ENCODE measurements at places on chromosomes 11 and 22. TPM values are rescaled to one million over a fixed set of nuclear protein-coding genes. Genes with fewer than 3 reads are reported as not detected.

DNA sequence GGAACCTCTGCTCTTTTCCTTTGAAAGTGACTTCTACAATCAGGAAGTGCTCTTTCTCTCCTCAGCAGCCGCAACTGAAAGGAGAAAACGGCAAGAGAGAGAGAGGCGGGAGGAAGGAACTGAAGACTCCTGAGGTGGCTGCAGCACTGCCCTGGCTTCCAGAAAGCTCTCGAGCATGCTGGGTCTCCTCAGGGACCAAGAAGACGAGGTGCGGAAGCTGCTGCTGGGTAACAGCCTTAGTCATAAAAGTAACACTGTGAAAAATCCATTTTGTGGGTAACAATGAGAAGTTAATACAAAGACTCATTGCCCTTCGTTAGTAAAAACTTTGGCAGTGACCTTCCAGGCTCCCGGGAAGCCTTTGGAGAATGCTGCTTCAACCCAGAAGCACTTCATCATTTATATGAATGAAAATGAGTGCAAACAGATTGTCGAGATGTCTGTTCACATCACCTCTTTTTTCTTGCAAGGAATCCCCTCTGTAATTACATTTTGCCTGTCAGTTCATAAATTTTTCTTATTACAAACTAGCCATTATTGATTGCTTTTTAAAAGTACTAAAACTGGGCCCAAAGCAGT is 473.4 kb downstream of the SOX6 start:
- no peaks in the 10 kb centered on the region for H3K4me1 ChIP-seq
- DNase-seq: no peak
- no peak overlapping the region for H3K27ac ChIP-seq
- no peak overlapping the region for H3K4me3 ChIP-seq

Gene FAM168A
- 14.0 TPM for total RNA-seq

DNA sequence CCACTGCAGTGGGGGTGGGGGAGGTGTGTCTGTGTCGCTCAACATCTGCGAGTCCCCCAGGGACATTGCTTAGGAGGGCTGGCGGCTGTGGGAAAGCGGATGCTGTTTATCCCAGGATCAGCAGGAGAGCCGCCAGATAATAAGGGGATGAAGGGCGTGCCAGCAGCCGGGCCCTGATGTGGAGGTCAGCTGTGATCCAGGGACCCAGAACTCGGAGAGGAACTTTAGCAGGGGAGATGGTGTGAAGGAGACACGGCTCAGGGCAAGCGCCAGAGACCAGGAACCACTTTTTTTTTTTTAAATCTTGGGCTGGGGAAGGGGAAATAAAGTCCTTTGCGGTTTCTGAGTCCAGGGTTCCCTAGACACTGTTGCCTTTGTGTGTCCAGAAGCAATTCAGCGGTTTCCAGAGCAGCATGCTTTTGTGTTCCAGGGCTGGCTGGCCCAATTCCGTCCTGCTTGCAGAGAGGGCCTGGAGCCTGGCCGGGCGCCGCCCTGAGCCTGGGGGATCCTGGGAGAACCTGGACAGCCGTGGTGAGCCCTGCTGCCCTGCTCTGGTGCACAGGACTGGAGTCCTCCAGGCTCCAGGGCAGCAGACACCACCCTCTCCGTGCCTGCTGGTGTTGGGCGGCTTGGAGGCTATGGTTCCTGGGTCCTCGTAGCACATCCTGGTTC is at the start of gene GRAMD4:
GRAMD4 (plus strand) TSS at position 557 of the 672 bp plus-strand sequence. CDS start 6,414 bp downstream, outside the sequence.
- no peak for DNase-seq
- H3K27ac ChIP-seq: no peak within 1 kb of the TSS
- no peak within 1 kb of the TSS for H3K4me3 ChIP-seq

DNA sequence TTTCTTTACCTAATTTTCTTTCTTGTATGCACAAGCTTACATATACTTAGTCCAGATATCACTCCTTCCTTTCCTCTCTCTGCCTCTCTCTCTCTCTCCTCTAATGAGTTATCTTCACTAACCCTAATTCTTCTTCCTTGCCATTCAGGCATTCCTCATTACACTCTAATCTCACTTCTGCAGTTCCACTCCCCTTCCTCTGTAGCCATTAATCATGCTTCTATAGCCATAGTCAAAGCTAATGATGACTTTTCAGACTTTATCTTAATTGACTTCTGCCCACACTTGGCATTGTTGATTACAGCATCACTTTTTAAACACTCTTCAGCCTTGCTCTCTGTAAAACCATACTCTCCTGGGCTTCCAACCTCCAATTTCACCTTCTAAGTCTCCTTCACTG is 35.3 kb upstream of the SC5D start:
- H3K4me1 ChIP-seq: no peaks in the 10 kb centered on the region
- H3K27me3 ChIP-seq: no peaks in the 10 kb centered on the region
- H3K4me3 ChIP-seq: no peak overlapping the region
- no peak overlapping the region for H3K27ac ChIP-seq
- no peaks in the 10 kb centered on the region for H3K36me3 ChIP-seq

- no peaks in the 10 kb centered on the region for H3K4me1 ChIP-seq
- H3K27me3 ChIP-seq: no peaks in the 10 kb centered on the region
- DNase-seq: no peak
- no peak overlapping the region for H3K27ac ChIP-seq
- H3K4me3 ChIP-seq: no peak overlapping the region
Observed at GRCh38 chr11:69604055-69604454, 36.9 kb upstream of the CCND1 start.

- DNase-seq: no peak
- H3K4me1 ChIP-seq: no peaks in the 10 kb centered on the region
- H3K27ac ChIP-seq: no peak overlapping the region
- no peak overlapping the region for H3K4me3 ChIP-seq
- H3K36me3 ChIP-seq: no peaks in the 10 kb centered on the region
- no peaks in the 10 kb centered on the region for H3K27me3 ChIP-seq
Observed at GRCh38 chr11:87203907-87204602, 166.3 kb downstream of the TMEM135 start.

DNA sequence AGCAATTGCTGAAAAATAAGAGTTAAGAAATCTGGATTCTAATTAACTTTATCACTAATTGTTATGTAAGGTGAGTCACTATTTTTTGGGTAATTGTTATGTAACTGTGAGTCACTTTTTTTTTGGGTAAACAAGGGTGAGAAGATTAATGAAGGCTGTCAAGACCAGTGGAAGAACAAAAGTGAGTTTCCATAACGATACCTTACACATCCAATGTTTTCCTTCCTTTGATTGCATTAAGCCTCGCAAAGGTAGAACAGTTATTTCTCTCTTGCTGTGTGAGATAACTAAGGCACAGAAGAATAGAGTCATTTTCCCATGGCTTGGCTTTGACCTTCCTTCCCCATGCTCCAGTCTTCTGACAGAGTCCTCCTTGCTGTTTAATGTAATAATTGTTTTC is 374.7 kb downstream of the DDX10 start:
- DNase-seq: no peak
- no peaks in the 10 kb centered on the region for H3K27me3 ChIP-seq
- no peak overlapping the region for H3K27ac ChIP-seq
- no peaks in the 10 kb centered on the region for H3K4me1 ChIP-seq
- H3K36me3 ChIP-seq: no peaks in the 10 kb centered on the region

Gene CRYBB2
- total RNA-seq: not detected

Gene VWCE
- 4.3 TPM for total RNA-seq

- no peak for DNase-seq
- peak overlapping the region; percentile 11 for H3K4me3 ChIP-seq
- H3K27me3 ChIP-seq: no peaks in the 10 kb centered on the region
- H3K36me3 ChIP-seq: no peaks in the 10 kb centered on the region
Observed at GRCh38 chr11:58577555-58578135, 1.2 kb upstream of the ZFP91 start.
